ENCODE measurements at places on chromosomes 11 and 22.

- DNase-seq, result no peak
Observed at GRCh38 chr11:27875831-27876775, 175.8 kb upstream of the BDNF start.

- no peak for DNase-seq
Observed at GRCh38 chr11:31810779-31811647, at the start of gene PAX6. Gene PAX6, minus strand, starts transcription at chr11:31811322. Its CDS starts 4,911 bp downstream, at chr11:31806411.

DNA sequence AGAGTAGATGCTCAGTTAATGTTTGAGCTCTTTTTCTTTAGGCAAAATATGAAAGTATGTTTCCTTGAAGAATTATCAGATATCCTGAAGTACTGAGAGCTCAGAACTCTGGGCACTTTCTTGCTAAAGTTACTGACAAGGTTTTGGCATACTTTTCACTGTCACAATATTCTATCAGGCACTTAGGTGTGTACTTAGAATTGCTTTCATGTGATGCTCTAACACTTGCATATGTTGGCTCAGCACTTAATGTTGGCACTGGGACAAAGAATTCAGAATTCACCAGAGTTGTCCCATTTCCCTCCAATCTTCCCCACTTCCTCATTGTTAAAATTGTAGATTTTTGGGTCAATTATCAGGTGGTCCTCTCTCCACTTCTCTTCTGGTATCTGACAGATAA lies 5.0 kb downstream of the MMP20 start:
- DNase-seq, result no peak

DNA sequence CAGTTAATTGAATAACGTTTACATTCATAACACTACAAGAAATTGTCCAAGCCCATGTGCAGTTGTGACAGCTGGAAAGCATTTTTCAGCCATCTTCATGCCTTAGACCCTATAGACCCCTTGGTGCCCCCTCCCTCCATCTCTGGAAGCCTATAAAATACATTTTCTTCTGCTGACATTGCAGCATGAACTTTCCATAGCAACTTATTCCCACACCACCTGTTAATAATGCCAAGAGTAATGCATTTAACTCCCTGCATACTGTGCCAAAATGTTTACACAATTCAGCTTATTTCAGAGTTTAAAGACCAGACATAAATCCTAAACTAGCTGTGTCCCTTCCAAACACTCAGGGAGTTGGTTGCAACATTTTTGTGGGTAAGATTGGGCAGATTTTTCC lies 143.0 kb upstream of the ARHGAP20 start:
- DNase-seq, result no peak

- DNase-seq, result no peak
Observed at GRCh38 chr11:28976801-28977145, 868.6 kb downstream of the METTL15 start.

- DNase-seq, result peak; percentile 58
Observed at GRCh38 chr22:36435516-36436415, 45.7 kb downstream of the TXN2 start.

GRCh38 chr11:134173296-134173695 lies 50.5 kb downstream of the NCAPD3 start:
- DNase-seq, result no peak

- DNase-seq, result no peak
Observed at GRCh38 chr11:115894176-115894575, 390.0 kb upstream of the CADM1 start.

GRCh38 chr11:88618327-88619070 lies 281.0 kb upstream of the CTSC start:
- no peak for DNase-seq

- DNase-seq, result no peak
Observed at GRCh38 chr11:65551572-65552387, 6.4 kb downstream of the LTBP3 start.

DNA sequence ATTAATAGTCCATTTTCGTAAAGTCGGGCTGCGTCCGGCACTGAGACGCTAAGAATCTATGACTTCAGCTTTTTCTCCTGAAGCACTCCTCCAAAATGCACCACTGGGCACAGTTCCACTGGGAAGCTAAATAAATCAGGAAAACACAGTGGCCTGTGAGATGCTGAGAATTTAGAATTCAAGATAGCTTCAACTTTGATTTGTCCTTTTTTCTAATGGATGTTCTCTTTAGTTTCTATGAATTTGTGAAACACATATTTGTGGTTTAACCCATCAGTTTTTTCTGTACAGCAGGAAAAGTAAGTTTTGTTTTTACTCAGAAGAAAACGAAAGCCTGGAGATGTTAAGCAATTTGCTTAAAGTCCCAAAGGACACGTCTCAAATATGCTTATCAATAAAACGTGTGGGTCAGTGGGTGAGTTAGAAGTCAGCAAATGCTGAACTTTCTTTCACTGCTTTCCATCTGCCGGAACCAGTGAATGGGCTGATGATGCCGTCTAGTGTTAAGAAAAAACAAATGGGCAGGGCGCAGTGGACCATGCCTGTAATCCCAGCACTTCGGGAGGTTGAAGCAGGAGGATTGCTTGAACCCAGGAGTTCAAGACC lies 40.7 kb upstream of the CLMP start:
- no peak for DNase-seq

DNA sequence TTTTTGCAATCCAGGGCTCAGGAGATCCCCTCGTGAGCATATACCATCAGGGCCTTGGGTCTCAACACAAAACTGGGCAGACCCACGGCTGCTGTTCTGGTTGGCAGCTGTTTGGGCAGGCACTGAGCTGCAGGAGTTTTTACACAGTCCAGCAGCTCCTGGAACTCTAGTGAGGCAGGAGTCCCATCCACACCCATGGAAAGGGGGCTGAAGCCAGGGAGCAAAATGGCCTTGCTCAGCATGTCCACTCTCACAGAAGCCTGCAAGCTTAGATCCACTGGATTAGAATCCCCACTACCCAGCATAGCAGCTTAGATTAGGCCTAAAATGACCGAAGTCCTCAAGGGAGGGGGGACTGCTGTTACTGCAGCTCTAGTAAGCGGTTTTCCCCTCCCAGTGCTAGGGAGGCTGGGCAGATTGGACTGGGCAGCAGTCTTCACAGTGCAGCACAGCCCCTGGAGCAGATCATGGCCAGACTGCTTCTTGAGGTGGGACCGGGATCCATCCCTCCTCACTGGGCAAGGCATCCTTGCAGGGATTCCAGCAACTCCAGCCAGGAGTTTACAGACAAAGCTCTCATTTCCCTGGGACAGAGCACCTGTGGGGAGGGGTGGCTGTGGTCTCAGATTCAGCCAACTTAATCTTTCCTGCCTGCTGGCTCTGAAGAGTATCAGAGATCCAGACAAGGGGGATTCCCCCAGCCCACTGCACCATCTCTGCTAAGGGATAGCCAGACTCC lies 36.4 kb upstream of the CARD16 start:
- no peak for DNase-seq

GRCh38 chr11:119368121-119369034 lies 13.1 kb downstream of the USP2 start:
- no peak for DNase-seq

GRCh38 chr11:80873310-80873999 lies 1432.6 kb upstream of the TENM4 start:
- no peak for DNase-seq

- no peak for DNase-seq
Observed at GRCh38 chr11:103806130-103806895, 230.1 kb upstream of the DDI1 start.

DNA sequence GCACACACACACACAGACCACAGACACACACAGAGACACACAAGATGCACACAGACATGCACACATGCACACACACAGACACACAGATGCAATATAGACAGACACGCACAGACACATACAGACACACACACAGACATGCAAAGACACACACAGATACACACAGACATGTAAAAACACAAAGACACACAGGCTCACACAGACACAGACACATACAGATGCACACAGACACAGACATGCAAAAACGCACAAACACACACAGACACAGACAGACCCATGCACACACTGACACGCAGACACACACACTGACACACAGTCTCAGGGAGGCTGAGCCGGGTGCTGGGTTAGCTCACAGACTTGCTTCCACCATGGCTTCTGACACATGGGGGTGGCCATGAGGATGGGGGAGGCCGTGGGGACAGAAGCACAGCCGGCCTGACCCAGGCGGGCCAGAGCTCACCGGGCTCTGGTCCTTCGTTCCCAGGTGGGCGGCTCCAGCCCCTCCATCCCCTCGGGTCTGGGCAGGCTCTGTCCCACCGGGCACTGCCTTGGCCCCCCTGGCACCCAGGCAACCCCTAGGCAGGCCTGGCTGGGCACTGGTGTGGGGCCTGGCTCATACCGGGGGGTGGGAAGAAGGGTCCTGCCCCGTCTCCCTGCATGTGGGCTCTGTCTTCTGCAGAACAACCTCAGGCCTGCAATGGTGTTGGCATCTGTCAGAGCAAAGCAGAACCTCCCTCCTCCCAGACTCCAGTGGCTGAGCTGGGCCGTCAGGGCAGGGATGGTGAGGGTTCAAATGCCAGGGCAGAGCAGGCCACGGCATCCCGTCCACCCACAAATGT lies 1489.5 kb downstream of the BRD1 start:
- DNase-seq, result no peak

- DNase-seq, result no peak
Observed at GRCh38 chr11:65785319-65786007, 1.4 kb upstream of the OVOL1 start.

- no peak for DNase-seq
Observed at GRCh38 chr11:102662607-102663006, 37.5 kb upstream of the MMP20 start.

DNA sequence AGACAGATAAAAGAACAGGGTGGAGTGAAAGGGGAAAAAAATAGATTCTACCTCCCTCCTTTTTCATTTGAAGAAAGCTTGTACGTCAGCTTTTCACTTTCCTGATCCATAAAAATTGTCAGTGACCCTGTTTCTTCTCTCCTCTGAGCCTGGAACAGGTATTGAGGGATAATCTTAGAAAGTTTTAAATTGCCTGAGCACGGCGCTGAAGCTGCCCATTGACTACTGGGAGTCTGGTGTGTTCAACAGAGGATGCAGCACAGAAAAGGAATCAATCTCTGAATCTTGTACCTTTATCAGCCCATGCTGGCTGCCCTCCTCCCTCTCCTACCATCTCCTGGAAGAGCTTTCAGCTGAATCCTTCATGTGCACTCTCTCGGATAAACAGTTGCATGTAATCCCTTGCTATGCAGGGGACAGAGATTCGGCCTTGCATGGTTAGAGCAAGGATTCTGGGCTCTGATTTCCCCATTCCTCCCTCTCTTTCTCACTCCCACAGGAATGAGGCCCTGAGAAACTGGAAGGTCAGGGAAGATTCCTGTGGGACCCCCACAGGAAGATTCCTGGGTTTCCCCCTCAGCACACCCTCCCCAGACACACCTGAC lies 162.4 kb upstream of the SYN3 start:
- no peak for DNase-seq

DNA sequence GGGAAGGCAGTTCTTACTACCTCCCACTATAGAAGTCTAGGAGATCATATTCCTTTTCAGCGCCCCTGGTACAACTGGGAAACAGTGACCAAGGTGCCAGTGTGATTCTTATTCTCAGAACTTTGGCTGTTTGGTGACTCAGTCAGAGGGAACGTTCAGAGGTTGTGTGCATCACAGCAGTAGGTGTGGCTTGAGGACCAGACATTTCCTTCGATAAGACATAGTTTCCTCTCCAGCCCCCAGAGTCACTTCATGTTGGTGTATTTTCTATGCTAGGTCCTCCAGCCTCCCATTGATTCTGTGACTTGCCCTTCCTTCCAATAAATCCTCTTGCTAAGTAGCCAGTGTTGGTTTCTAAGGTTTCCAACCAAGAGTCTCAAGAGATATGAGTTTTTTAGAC lies 171.9 kb upstream of the MPPED2 start:
- no peak for DNase-seq

DNA sequence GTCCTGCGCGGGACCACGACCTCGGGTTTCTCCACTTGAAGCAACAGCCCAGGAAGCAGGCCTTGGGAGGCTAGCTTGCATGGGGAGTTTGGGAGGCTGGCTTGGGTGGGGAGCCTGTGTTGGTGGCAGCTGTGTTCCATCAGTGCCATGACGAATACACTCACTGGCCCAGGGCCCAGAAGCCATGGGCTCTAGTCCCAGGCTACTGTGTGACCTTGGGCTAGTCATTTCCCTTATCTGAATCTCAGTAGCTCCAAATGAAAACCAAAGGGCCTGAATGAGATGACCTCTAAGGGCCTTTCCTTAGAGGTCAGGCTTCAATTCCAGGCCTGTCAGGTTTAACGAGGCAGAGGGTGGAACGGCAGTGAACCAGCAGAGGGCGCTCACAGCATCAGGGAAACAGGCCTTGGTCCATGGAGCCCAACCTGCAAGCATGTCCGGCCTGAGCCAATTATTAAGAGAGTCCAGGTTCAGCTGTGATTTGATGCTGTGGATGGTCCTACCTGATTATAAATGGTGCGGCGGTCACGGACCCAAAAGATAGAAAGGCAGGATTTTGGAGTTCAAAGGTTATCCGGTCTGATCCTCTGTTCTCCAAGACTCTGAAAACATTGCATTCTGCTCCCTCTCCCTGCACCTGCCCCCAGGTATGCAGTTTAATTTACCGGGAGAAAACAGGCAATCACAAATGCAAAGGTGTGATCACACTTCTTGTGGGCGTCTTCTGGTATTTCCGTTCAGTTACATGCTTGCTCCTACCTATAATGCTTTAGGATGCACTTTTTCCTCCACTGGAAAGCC lies 15.9 kb downstream of the PTPN5 start:
- DNase-seq, result no peak

DNA sequence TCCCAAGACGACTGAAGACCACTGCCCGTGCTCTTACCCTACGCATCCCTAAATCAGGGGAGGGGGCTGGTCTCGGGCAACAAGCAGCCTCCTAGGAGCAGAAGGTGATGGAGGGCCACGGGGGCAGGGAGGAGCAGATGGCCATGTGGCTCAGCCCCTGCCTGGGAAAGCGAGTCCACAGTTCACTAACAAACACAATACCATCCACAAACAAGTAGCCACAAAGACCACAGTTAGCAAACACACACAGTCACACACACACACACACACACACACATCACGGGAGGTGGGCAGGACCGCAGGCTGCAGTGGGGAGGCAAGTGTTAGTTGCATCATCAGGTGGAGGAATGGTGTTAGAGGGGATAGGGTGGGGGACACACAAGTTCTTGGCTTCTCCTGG lies 13.2 kb upstream of the FXYD2 start:
- DNase-seq, result no peak

DNA sequence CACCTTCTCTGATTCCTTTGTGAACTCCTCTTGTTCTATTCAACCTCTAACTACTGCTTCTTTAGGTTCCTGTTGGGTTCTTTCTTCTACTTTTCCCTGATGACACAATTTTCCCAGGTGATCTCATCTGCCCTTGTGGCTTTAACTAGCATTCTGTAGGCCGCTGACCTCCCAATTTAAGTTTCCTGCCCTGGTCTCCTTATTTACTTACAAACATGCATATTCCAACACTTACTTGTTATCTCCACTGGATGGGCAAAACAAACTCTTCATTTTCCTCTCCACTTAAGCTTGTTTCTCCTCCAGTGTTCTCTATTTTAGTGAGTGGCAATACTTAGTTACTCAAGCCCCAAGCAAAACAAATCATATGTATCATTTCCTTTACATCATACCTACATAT lies 734.5 kb downstream of the METTL15 start:
- no peak for DNase-seq

- DNase-seq, result no peak
Observed at GRCh38 chr11:128482512-128483191, 104.7 kb downstream of the ETS1 start.

GRCh38 chr11:46778416-46778815 lies 59.4 kb downstream of the F2 start:
- DNase-seq, result no peak
